A549 treated with CpdA at 1 μM for 4 hours (cell line): ENCODE measurements at places on chromosomes 3 and 15. TPM values are rescaled to one million over a fixed set of nuclear protein-coding genes. Genes with fewer than 3 reads are reported as not detected.

The PDCD7 gene
- 25.7 to 29.9 TPM (median 26.4 TPM) in 5 replicates for total RNA-seq

The ROPN1B gene
- total RNA-seq, result not detected in 5 replicates

The ACVR2B gene
- total RNA-seq, result 2.2 to 3.2 TPM (median 2.7 TPM) in 5 replicates

The ROBO1 gene
- 10.0 to 18.3 TPM (median 13.2 TPM) in 5 replicates for total RNA-seq

The ULK4 gene
- total RNA-seq, result 3.8 to 12.9 TPM (median 4.6 TPM) in 5 replicates

The TRIM71 gene
- 0.01 to 0.03 TPM in 2 of 5 replicates, not detected in the others for total RNA-seq

The ACTRT3 gene
- total RNA-seq, result 2.6 to 3.1 TPM (median 2.8 TPM) in 5 replicates

The LRRIQ4 gene
- not detected in 5 replicates for total RNA-seq

The ADCY5 gene
- 0.23 to 0.47 TPM (median 0.38 TPM) in 5 replicates for total RNA-seq

The NPTN gene
- 179 to 219 TPM (median 204 TPM) in 5 replicates for total RNA-seq

The MEX3B gene
- 4.3 to 6.4 TPM (median 4.7 TPM) in 5 replicates for total RNA-seq

The PDZRN3 gene
- not detected in 5 replicates for total RNA-seq

The STAC gene
- 2.6 to 3.3 TPM (median 2.8 TPM) in 5 replicates for total RNA-seq

The BCL2A1 gene
- 16.8 to 25.4 TPM (median 19.7 TPM) in 5 replicates for total RNA-seq

The ABHD10 gene
- 19.8 to 27.1 TPM (median 22.4 TPM) in 5 replicates for total RNA-seq

The CYP11A1 gene
- total RNA-seq, result not detected in 5 replicates

The RLBP1 gene
- not detected in 5 replicates for total RNA-seq

The SAMD7 gene
- not detected in 5 replicates for total RNA-seq

The GABPB1 gene
- total RNA-seq, result 27.8 to 33.3 TPM (median 30.6 TPM) in 5 replicates

The CCR8 gene
- total RNA-seq, result not detected in 5 replicates

The ONECUT1 gene
- total RNA-seq, result 0.16 to 0.32 TPM (median 0.17 TPM) in 5 replicates

The SEMA4B gene
- total RNA-seq, result 122 to 178 TPM (median 156 TPM) in 5 replicates

The MRPS11 gene
- total RNA-seq, result 106 to 126 TPM (median 122 TPM) in 5 replicates

The PP2D1 gene
- total RNA-seq, result not detected in 5 replicates

The CLCN2 gene
- 4.6 to 5.8 TPM (median 5.1 TPM) in 5 replicates for total RNA-seq

The SAXO2 gene
- total RNA-seq, result 1.6 to 3.6 TPM (median 3.1 TPM) in 5 replicates

The LSG1 gene
- 33.4 to 35.7 TPM (median 33.9 TPM) in 5 replicates for total RNA-seq

The GPR62 gene
- total RNA-seq, result 0.07 TPM in 1 of 5 replicates, not detected in the others

The PCLAF gene
- 155 to 299 TPM (median 157 TPM) in 5 replicates for total RNA-seq

The FGF7 gene
- not detected in 5 replicates for total RNA-seq

The CP gene
- 3.4 to 8.3 TPM (median 5.9 TPM) in 5 replicates for total RNA-seq

The A4GNT gene
- total RNA-seq, result not detected in 5 replicates

The CAMK2N2 gene
- 0.77 to 1.8 TPM (median 1.4 TPM) in 5 replicates for total RNA-seq

The SLC2A2 gene
- total RNA-seq, result not detected in 5 replicates

The CRABP1 gene
- total RNA-seq, result 0.71 to 1.9 TPM (median 1.6 TPM) in 5 replicates

The ACSBG1 gene
- total RNA-seq, result 0.21 to 0.41 TPM (median 0.31 TPM) in 5 replicates

The ERC2 gene
- total RNA-seq, result 0.09 TPM in 1 of 5 replicates, not detected in the others
